H1 (cell line): ENCODE measurements at places on chromosomes 1 and 21. TPM values are rescaled to one million over a fixed set of nuclear protein-coding genes. Genes with fewer than 3 reads are reported as not detected.

DNA sequence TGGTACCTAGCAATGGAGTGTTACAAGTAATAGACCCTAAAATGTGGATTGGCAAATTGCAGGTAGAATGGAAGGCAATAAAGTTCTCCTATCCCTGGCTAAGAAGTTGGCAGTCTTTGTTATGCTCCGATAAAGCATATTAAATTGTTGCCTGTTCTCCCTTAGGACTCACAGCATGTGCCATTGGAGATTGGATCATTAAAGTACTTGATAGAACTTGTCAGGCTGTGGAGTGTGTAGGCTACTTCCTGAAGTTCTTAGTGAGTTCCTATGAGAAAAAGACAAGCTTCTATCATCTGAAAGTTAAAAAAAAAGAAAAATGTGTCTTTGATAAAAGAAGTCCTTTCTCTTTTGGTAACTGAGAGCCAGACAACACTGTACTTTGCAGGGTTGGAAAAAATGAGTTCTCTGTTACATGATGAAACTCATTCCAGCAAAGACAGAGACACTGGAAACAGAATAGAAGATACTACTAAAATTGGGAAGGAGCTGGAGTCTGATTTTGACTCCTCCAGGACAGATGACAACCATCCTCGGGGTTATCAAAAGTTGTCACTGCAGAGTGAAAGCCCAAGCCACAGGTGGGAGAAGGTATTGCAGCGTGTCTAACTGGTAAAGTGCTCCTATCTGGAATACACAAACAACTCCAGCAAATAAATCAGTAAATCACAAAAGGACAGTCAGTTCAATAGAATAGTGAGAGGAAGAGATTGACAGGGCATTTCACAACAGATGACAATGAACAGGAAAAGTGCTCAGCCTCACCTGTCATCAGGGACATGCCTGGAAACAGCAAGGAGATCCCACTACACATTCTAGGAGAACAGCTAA, 87.5 kb upstream of the WDR26 start:
- no peaks in the 10 kb centered on the region for H3K27me3 ChIP-seq
- no peaks in the 10 kb centered on the region for H3K4me1 ChIP-seq
- H3K4me3 ChIP-seq: no peak overlapping the region
- no peaks in the 10 kb centered on the region for H3K36me3 ChIP-seq

GRCh38 chr21:28826021-28826420, 166.7 kb downstream of the LTN1 start:
- no peaks in the 10 kb centered on the region for H3K36me3 ChIP-seq
- peaks cover 1% of the 10 kb centered on the region for H3K27me3 ChIP-seq
- DNase-seq: no peak
- H3K4me1 ChIP-seq: no peaks in the 10 kb centered on the region
- H3K4me3 ChIP-seq: no peak overlapping the region

DNA sequence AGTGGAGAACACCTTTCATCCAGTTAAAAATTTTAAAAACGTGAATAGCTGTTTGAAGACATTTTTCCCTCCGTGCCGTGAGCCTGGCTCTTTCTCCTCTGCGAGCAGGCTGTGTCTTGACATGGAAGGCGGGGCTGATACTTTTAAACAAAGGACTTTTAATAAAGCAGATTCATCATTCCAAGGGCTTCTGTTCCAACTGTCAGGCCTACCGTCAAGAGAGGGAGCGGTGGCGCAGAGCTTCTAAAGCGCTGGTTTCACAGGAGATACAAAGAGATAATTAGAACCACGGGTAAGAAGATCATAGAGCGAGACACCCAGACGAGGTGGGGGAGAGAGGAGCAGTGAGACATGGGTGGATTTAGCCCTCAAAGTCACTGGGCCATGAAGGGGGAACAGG, 247.4 kb upstream of the C1orf174 start:
- H3K27ac ChIP-seq: no peak overlapping the region
- DNase-seq: no peak
- H3K4me1 ChIP-seq: peaks cover 3% of the 10 kb centered on the region; the same call in 1 of the 2 replicates
- H3K36me3 ChIP-seq: no peaks in the 10 kb centered on the region
- no peaks in the 10 kb centered on the region for H3K27me3 ChIP-seq

The TNFAIP8L2 gene
- total RNA-seq: not detected in 2 replicates

The KCNJ15 gene
- total RNA-seq: not detected in 2 replicates
